ENCODE measurements at places on chromosomes 11 and 22.

DNA sequence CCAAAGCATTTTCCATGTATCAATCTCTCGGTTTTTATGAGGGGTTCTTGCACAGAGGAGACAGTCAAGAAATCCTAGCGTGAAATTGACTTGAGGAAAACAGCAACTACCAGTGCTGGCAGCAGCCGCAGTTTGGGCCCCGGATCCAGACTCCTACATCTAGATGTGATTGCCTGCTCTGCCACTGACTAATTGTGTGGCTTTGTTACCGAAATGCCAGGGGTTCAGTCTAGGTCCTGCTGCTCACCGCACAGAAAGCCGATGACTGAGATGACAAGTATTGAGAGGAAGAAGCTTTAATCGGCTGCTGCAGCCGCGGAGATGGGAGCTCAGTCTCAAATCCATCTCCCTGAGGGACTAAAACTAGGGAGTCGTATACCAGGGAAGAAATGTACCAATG is 8.2 kb upstream of the GLB1L3 start:
- no peak for DNase-seq

DNA sequence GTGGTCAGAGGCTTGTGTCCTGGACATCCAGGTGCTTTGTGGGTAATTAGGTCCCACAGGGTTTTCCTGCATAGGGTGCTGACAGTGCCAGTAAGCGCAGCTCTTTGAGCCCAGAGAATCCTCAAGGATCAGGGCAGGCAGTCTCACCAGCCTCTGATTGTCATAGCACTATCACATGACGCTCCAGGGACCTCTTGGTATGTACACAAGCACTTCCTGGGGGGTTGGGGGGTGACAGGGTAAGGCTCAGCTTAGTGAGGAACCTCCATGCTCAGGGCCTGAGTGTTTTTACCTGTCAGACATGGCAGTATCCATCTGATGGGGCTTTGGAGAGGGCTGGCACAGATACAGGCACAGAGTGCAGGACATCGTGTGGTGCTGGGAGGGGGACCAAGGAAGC is 27.9 kb upstream of the SUSD2 start:
- peak; percentile 67 for DNase-seq

DNA sequence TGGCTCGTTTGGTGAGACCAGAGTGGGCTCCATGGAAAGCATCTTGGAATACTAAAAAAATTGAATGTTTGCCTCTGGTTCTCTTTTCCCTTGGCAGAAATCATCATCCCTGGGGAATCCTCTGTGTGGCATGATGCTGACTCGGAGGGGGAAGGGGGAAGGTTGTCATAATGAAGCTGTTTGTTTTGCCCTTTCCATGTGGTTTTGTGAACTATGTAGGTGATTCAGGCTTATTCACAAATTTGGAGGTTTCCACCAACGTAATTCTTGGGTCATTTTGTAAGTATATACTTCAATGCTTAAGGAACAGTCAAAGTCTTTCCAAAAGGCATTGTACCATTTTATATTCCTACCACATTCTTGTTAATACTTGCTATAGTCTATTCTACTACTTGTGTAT is 754.0 kb upstream of the FAT3 start:
- DNase-seq, result no peak

GRCh38 chr11:58844361-58845005 is at the start of gene GLYATL2:
GLYATL2 (minus strand) TSS chr11:58844704; CDS start chr11:58839612, 5,092 bp downstream.
- DNase-seq, result no peak

- DNase-seq, result no peak
These were observed 67.4 kb downstream of the SCUBE1 start for GRCh38 chr22:43275545-43276317.

DNA sequence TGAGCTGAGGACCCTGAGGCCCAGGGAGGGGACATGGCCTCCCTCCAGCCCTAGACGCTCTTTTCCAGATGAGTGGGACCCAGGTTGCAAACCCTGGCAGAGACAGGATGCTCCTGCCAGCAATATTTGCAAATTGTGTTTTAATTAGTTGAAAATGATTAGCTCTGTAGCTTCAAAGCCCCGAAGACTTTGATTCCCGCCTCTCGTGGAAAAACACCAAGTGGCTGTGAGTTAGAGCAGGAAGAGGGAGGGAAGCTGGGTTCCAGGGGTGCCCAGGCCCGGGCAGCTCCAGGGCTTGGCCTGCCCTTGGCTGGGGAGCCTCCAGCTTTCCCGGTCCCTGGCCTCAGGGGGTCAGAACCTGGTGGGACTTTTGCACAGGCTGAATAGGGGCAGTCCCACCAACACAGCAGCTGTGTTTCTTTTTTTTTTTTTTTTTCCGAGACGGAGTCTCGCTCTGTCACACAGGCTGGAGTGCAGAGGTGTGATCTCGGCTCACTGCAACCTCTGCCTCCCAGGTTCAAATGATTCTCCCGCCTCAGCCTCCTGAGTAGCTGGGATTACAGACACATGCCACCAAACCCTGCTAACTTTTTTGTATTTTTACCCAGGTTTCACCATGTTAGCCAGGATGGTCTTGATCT is 101.6 kb upstream of the RTL6 start:
- no peak for DNase-seq

GRCh38 chr22:17481424-17481823 is 81.9 kb upstream of the SLC25A18 start:
- no peak for DNase-seq

GRCh38 chr11:92955860-92956259 is 13.6 kb upstream of the MTNR1B start:
- no peak for DNase-seq

DNA sequence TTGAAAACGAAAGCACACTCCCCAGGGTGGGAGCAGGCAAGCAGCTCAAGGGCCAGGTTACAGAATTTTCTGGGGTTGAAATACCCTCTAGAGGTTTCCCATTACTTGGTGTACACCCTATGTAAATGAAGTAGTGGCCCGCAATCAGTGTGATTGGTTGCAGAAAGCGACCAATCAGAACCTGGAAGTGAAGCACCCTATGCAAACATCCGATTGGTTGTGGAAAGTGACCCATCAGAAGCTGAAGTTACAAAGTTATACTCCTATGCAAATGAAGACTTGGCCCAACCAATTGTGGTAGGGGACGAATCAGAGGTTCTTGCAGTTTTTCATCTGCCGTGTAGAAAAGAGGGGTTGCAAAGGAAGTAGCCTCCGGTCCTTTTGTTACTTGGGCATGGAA is 19.2 kb downstream of the PRR5 start:
- DNase-seq, result no peak

- no peak for DNase-seq
These were observed 56.4 kb upstream of the BARX2 start for GRCh38 chr11:129319201-129319600.

- DNase-seq, result no peak
These were observed 770 bp downstream of the METTL15 start for GRCh38 chr11:28108958-28109357.

GRCh38 chr11:93766504-93766903 is 17.6 kb upstream of the MED17 start:
- no peak for DNase-seq

DNA sequence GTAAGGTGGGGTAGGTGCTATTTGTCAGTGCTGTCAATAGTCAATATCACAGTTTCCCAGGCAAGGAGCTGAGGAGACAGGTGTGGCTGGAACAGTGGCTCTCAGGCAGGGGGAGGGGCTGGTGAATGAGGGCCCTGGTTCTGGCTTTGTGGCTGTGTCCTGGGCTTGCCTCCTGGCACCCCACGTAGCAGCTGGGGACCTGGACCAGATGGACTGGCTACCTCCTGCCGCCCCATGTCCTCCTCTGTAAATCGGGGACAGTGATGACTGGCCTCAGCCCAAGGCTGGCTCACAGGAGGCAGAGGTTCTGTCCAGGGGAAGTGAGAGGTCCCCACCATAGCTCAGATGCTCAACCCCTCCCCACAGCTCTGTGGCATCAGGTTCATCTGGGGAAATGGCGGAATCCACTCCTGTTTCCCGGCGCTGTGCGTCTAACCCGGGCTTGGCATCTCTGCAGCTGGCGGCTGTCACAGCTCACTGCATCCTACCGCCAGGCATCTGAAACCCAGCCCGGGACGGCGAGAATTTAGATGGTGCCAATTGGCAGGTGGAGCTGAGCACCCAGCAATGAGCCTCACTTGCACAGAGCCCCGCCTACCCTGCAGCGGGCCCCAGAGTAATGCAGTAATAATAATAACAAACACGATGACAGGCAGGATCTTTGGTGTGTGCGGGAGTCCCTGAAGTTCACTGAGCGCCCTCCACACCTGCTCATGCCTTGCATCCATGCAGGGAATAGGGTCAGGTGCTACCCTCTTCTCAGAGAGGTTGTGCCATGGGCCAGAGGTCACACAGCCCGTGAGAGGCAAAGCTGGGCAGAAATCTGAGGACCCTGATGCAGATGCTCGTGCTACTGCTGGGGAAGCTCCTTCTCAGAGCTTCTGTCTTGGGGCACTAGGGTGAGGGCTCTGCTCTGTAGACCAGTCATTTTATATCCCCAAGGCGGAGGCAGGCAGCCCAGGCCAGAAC is 27.8 kb upstream of the SHISAL1 start:
- DNase-seq, result no peak

DNA sequence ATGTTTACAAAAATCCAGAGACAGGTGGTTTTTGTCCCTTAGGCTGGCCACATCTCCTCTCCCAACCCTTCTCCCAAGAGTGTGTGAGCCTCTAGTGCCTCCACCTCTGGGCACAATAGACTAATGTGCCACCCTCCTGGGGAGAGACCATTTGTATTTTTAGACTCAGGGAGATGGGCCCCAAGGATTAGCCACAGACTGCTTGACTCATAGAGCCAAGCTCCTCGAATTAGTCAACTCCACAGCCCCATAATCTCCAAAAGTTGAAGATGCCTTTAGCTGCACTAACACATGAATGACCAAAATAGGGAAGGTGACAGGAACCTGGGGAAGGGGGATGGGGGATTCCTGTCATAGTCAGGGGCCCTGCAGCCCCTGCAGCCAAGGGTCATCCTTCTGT is 53.0 kb upstream of the LRRC32 start:
- DNase-seq, result no peak

DNA sequence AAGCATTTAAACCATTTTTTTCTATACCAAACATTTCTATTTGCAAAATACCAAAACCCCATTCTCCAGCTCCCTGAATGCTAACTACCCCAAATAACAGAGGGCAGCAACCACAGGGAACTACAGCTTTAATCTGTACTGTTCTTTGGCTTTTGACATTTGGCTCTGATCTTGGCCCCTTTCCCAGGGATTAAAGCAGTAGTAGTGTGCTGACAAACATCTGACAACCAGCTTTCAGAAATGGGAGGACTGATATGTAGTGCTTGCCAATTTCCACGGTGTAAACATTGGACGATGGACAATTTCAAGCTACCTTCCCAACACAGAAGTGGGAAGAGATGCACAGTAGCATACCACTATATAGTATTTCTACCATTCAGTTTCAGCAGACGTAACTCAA is 88.4 kb upstream of the TEAD1 start:
- DNase-seq, result no peak

GRCh38 chr11:93487032-93487483 is 56.1 kb downstream of the SMCO4 start:
- DNase-seq, result no peak

DNA sequence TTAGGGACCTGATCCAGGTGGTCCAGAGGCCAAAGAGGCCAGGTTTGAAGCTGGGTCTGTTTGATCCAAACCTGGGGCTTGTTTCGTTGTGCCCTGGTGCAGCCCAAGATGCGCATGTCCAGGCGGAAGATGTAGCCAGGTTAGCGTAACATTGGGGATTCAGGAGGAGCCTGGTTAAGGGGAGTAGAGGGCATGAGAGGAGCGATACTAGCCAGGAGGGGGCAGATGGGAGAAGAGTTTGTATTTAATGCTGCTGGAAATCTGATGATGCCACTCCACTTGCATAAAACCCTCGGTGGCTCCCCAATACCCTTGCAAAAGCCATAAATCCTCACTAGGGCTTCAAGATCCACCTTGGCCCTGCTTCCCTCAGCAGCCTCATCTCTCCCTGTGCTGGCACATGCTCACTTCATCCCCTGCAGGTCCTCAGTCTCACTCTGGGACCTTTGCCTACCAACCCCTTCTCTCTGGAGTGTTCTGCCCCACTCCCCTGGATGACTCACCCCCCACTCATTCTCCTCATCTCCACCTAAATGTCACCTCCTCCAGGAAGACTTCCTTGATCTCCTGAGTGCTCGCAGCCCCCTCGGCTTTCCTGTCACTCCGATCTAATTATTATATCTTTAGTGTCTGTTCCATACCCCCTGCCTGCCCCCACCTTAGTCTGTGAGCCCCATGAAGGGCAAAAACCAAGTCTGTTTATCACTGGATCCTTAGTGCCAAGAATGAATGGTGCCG is 95.9 kb downstream of the MIAT start:
- DNase-seq, result no peak

DNA sequence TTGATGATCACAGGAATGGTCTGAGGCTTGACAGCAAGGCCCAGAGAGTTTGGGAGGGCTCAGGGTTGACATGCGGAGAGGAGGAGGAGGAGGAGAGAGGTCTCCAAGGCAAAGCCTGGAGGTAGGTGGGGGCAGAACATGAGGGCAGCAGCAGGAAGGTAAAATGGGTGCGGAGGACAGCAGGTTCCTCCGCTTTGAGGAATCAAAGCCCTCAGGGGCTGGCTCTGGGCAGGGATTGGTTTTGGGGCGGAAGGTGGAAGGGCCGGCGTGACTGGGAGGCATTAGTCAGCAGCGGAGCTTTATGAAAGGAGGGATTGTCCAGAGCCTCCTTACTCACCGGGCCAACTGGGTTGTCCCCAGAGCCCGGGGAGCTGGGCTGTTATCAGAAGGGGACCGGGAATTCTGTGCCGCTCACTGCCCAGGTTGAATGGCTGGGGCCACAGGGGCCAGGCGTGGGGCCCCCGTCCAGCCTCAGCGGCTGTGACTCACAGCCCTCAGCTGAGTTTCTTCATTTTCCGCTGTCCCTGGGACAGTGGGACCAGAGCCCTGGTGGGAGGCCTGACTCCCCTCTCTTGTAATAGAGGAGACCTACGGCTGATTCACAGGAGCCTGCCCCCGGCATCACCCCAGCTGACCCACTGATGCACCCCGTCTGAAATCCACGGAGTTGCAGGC is 36.2 kb downstream of the LIF start:
- DNase-seq, result no peak

- no peak for DNase-seq
These were observed 28.0 kb downstream of the MOB2 start for GRCh38 chr11:1458340-1459218.

GRCh38 chr22:32758866-32759385 is 42.6 kb upstream of the TIMP3 start:
- no peak for DNase-seq

- no peak for DNase-seq
These were observed 68.3 kb downstream of the DDIAS start for GRCh38 chr11:82969811-82970210.

Data from naive thymus-derived CD4-positive, alpha-beta T cell (primary cell).